ENCODE measurements at places on chromosomes 1 and 21.

GRCh38 chr1:36183309-36183856 is 27.4 kb downstream of the MAP7D1 start:
- DNase-seq, result no peak

GRCh38 chr1:80427881-80428280 is 1372.9 kb upstream of the ADGRL2 start:
- DNase-seq, result no peak

DNA sequence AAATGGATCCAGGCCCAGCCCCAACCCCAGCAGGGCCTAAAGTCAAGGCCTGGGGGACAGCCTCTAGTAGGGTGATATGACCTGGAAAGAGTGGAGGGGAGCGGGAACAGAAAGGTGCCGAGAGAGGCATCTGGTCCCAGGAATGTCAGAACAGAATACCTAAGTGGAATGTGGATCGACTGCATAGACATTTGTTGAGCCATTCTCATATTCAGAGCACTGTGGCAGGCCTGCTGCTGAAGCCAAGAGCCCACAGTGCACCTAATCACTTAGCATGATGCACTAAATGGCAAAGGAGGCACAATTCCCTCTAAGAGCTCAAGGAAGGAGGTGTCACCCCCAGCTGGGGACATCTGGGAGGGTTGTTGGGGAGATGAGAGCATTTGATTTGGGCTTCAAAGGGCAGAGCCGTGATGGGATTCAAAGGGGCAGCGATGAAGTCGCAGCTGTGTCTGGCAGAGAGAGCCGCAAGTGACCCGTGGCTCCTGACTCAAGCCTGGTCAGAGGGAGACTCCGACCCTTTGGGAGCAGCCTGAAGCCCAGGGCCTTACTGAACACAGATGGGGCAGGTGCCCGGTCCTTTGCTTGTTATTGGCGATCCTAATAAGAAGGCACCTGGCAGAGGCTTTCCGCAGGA is 8.6 kb upstream of the PKP1 start:
- no peak for DNase-seq

DNA sequence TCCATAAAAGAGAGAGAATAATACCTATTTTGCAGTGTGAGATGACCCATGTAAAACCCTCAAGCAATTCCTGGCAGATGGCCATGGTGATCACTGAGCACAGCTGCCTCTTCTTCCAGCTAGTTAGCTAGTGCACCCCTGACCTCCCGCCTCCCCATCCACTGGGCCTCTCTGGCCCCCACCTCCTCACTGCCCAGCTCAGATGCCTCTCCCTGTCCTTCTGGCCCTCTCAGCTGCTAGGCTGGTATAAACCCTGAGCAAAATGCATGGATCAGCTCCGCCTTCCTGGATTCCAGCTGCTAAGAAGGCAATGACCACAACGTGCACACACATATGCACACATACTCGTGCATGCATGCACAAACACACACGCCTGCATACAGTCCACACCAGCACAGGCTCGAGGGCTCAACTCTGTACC is 117.2 kb downstream of the DMRTB1 start:
- DNase-seq, result no peak

GRCh38 chr1:183270541-183271141 is 84.6 kb downstream of the LAMC2 start:
- no peak for DNase-seq

- DNase-seq, result no peak
Observed at GRCh38 chr1:35173909-35174540, 18.9 kb downstream of the SFPQ start.

DNA sequence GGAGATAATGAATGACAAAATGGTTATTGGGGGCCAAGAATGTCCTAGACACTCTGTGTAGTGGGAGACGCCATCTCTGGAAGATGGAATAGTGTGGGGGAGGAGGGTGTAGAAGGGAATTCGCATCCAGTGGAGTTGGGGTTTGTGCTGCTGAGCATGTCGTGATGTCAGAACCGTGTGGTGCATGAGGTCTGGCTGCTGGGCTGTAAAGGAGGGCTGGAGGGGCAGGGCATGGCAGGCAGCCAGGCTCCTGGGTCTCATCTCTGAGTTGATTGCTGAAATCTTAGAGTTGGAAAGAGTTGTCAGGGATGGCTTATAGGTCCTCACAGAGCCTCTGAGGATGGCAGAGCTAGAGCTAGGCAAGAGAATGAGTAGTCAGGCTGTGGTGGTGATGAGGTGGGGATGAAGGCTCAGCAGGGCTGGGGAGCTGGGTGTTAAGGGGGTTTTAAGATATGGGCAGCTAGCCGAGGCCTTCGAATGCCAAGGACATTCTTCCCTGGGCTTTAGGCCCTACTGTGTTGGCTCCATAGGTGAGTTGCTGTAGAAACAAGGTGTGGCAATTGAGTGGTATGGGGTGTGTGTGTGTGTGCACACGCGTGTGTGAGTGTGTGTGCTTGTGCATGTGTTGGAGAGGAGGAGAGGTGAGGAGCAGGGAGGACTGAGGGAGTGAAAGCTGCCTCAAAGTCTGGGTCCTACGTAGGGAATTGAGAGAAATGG is 1.9 kb downstream of the PPFIA4 start:
- no peak for DNase-seq

- DNase-seq, result no peak
Observed at GRCh38 chr21:42092771-42093170, 21.7 kb downstream of the UMODL1 start.

- DNase-seq, result no peak
Observed at GRCh38 chr1:18946550-18947381, 9.7 kb downstream of the IFFO2 start.

- no peak for DNase-seq
Observed at GRCh38 chr1:204541626-204542025, 25.4 kb downstream of the MDM4 start.

DNA sequence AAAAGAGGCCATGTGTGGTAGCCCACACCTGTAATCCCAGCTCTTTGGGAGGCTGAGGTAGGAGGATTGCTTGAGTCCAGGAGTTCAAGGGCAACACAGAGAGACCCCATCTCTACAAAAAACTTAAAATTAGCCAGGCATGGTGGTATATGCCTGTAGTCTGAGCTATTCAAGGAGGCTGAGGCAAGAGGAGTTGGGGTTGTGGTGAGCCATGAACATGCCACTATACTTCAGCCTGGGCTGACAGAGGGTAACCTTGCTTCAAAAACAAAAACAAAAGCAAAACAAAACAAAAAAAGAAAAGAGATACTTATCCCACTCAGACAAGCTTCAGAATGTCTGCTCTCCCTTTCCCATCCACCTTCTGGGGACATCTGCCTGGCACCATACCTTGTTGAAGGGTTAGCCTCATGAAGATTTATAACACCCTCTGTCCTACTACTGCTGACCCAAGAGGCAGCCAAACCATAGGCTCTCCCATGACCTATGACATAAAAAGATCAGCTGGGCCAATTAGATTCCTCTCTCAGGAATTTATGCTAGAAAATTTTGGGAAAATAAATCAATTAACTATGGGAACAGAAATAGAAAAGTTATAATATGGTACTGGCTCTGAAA is 13.2 kb downstream of the TMCO1 start:
- DNase-seq, result no peak

DNA sequence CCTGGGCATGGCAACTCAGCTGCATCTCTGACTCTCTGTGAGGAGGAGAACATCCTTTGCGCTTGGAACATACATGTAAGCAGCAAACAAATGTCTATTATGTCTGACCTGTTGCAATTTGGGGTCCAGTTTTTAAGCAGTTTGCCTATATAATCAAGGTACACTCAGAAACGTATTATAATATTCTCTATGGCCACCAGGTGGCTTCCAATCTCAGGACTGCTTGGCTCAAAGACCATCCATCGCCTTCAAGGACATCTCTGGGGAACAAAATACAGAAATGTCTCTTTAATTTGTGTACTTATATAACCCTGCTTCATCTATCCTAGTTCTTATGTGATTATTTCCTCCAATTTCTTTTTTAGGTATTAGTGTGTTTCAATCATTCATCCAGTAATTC is 227.2 kb downstream of the OLFM3 start:
- DNase-seq, result no peak

DNA sequence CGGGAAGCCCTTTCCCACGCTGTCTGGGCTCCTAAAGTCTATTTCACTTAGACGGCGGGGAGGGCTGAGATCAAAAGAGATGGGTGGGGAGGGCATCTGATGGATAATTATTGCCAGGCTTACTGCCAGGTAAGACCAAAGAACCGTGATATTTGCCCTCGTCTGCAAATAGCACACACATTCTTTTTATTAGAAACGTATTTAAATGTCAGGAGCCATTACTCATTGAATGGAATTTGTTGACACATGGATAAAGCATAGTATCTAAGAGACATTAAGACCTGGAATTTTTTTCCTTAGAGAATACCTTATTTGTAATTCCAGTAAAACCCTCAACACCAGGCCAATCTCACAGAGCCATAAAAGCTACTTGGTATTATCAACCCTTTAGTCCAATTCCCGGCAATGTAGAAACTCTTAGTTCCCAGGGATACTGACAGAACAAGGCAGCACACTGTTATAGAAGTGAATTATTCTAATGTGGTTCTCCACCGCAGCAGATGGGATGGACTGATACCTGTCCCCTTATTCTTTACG is 10.6 kb downstream of the URB1 start:
- DNase-seq, result no peak

DNA sequence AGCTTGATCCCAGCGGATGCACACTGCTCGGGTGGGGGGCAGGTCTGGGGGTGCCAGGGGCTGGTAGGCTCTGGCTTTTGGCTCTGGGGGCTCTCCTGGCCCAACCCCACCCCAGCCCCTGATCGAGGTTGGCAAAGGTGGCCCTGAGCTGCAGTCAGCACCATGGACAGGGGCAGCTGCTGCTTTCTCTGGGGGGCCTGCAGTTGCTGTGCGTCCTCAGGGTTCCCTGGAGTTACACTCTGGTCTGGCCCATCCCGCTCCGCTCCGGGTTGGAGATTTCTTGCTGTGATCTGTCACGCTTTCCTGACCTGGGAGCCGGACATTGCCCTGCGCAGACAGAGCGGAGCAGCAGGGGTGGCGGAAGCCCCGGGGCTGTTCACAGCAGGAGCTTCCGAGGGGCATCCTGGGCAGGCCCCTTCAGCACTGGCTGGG is 8.0 kb upstream of the PLCH2 start:
- DNase-seq, result peak; percentile 72

DNA sequence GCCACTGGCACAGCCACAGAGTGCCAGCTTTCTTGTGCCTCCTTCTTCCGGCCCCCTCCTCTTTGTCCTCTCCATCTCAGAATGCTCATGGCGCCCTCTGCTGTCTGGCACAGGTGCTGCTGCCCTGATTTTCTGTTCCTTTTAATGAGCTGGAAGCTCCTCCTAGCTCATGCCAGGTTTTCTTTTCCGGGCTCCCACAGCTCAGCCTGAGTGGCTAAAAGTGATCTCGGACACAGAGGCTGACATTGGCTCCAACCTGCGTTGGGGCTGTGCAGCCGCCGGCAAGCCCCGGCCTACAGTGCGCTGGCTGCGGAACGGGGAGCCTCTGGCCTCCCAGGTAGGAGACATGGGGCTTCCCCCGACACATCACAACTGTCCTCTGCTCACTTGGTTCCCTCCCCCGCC is 18.7 kb downstream of the CNTN2 start:
- peak; percentile 75 for DNase-seq

GRCh38 chr1:92784021-92784638 is 778 bp downstream of the EVI5 start:
- peak; percentile 45 for DNase-seq

- no peak for DNase-seq
Observed at GRCh38 chr1:8047686-8048445, 21.8 kb upstream of the ERRFI1 start.

GRCh38 chr1:62263006-62263813 is 56.0 kb downstream of the KANK4 start:
- no peak for DNase-seq

- no peak for DNase-seq
Observed at GRCh38 chr1:150674881-150675280, 22.1 kb downstream of the GOLPH3L start.

DNA sequence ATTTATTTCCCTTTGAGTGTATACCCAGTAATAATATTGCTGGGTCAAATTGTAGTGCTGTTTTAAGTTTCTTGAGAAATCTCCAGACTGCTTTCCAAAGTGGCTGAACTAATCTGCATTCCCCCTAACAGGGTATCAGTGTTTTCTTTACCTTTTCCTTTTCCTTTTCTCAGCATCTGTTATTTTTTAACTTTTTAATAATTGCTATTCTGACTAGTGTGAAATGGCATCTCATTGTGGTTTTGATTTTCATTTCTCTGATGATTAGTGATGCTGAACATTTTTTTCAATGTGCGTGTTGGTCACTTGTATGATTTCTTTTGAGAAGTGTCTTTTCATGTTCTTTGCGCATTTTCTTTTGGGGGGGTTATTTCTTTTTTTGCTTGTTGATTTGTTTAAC is 374.9 kb upstream of the BRINP3 start:
- DNase-seq, result no peak

DNA sequence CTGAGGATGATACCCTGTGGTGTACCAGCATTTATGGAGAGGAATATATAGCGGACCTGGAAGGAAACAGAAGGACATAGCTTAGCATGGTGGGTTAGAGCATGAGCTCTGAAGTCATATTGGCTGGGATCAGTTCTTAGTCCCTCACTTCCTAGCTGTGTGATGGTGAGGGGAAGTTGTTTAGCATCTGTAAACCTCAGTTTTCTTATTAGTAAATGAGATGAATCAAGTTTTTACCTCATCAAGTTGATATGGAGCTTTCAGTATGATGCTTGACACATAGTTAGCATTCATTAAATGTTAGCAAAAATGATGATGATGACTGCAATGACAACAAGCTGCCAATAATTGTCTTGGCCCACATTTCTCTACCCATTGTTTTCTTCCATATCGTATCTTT is 84.8 kb downstream of the NEK7 start:
- no peak for DNase-seq

- no peak for DNase-seq
Observed at GRCh38 chr1:57124768-57125446, 159.1 kb upstream of the C8B start.

DNA sequence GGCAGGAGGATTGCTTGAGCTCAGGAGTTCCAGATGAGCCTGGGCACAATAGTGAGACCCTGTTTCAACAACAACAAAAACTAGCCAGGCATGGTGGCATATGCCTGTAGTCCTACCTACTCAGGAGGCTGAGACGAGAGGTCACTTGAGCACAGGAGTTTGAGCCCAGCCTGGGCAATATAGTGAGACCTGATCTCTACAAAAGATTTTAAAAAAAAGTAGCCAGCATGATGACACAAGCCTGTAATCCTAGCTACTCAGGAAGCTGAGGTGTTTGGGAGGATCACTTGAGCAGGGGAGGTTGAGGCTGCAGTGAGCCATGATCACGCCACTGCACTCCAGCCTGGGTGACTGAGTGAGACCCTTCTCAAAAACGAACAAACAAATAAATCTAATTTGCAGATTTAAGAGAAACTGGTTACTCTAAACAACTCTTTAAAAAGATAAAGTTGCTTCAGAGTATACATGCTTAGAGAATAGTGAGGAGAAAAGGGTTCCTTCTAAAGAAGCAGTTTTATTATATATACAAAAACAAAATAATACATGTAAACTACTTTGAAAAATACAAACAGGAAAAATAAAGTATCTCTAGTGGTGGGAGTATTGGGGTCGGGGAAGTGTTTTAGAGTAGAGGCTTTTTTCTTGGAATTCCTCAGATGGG is 88.4 kb downstream of the ADCY10 start:
- no peak for DNase-seq

- DNase-seq, result no peak
Observed at GRCh38 chr1:245085508-245086095, 69.2 kb upstream of the KIF26B start.

- DNase-seq, result no peak
Observed at GRCh38 chr1:204607910-204608309, 77.6 kb downstream of the LRRN2 start.
